ENCODE measurements at places on chromosomes 12 and 14. TPM values are rescaled to one million over a fixed set of nuclear protein-coding genes. Genes with fewer than 3 reads are reported as not detected.

Gene ESYT1
- total RNA-seq: 150 TPM

Gene TAS2R20
- total RNA-seq: 3.9 TPM

Gene HSPB8
- 12.9 TPM for total RNA-seq

Gene PROX2
- not detected for total RNA-seq

Gene MMP17
- total RNA-seq: 1.4 TPM

Gene TAS2R10
- total RNA-seq: 0.36 TPM

Gene TPH2
- not detected for total RNA-seq

Gene SERPINA1
- 0.56 TPM for total RNA-seq

Data from IMR-90 (cell line).